ENCODE measurements at places on chromosomes 5 and 9.

DNA sequence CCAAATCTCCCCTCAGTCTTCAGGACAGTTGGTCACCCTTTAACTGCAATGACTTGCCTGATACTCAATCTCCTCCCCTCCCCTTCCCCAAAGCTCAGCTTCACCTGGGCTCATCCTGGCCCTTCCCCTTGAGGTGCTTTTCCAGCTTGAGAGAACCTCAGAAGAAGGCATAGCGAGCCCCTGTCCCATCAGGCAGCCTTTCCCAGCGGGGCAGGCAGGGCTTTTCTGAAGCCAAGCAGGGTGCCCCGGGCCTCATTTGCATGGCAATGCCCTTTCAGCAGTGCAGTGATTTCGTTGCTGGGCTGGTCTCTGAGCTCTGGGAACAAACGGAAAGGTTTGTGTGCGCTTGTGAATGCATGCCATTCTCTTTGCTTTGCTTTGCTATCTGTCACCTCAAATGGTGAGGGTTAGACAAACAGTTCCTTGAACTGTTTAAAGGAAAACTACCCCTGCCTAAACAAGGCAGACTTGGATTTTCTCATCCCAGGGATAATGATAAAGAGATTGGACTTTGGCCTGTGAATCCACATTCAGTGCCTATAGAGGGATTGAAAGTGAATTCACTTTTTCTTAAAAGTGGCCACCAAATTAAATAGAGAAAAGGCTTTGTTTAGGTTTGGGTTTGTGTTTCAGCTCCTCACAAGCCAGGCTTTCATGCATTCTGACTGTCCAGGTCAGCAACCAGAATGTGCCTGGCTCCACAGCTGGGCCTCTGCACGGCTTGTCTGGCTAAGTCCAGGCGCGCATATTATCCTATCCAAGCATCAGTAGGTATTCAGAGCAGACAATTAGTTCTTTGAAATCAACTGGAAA, 165.3 kb downstream of the ZNF608 start:
- no peak for DNase-seq

- DNase-seq = no peak
Observed at GRCh38 chr9:121441165-121441564, 58.5 kb downstream of the GGTA1 start.

DNA sequence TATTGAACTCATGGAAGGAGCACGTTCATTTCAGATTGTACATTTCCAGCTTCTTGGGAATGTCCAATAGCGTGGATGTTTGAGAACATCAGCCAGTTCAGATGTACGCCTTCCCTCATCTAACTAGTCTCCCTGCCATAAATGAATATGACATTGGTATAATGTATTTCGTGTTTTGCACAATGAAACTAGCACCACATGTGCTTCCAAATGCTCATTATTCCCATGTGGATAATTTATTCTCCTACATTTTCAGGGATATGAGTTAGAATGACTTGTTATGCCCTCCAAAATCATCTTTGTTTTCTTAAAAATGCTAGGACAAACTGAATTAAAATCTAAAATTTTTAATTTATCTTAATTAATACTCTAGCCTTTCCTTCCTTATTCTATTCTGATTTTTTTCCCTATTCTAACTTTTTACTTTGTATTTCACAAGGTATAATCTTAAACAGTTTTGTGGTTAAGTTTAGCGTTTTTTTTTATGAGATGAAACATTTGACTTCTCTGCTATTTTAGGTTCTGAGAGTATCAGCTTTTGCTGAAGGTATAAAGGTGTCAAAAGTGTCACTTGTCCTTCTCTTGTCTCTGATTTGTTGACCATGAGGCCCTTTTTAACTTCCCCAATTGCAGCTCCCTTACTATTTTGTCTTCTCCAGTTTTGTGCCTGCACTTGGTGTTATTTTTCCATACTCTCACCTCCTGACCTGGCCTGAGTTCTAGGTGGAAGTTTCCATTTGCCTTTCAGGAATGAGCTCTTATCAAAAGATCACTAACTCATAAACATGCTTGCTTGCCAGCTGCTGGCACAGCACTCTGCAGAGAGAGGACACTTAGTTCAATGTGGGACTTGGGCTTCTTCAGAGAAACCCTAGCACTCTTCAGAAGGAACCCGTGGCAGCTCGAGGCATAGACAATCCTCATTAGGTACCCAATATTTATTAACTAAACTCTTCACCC, 106.8 kb downstream of the FRMD3 start:
- no peak for DNase-seq

DNA sequence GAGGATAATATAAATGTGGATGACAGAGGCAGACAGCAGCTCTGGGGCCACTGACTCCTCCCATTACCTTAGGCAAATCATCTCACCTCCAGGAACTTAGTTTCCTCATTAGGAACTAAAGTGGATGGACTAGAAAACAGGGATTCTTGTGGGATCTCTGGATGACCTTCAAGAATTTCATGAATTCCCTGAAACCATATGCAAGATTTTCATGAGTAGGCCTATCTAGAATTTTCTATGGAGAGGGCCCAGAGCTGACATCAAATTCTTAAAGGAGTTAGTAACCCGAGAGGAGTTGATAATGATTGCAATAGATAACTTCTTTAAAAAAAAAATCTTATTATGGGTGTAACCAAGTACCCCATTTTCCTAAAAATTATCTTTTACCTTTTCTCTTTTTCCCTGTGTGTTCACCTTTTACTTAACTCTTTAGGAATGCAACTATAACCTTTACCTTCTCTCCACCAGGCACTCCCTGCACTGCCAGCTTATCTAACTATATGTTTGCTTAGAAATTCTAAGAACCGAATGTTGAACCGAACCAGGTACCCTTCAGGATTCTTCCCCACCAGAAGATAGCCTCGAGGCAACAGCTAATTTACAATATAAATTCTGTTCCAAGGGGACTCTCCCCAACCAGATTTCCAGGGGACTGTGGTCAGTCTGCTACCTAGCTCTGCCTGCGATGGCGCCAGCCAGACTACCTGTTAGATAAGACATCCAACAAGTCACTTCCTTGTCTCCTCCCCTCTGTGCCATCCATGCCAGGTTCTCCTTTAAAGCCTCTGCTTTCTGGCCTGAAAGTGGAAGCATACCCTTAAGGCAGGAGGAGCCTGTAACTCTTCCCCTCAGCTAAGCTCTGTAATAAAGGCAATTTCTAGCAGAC, 86.0 kb downstream of the GCNT4 start:
- DNase-seq = no peak

DNA sequence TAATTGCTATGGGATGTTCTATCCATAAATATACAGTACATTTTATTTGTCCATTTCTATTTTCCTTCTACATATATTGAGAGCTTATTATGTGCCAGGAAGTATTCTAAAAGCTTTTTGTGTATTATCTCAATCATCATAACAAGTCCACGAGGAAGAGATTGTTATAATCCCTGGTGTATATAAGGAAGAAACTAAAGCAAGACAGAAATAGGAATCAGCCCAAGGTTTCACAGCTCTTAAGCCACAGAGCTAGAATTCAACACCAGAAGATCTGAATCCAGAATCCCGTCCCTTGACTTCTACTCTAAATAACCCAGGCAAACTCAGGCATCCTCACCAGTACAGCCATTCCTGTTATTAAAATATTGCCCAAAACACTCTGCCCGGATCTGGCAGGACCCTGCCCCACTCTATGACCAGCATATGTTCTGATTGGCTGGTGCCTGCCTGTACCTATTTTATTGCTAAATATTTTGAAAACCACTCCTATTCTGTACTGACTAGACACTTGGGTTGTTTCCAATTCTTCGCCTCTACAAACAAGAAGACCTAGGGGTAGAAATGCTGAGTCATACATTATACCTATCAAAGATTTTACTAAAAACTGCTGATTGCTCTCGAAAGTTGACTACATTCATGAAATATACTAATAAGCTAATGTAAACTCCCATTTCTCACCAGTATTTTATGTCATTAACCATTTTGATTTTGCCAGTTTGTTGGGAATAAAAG, 297.4 kb downstream of the ENC1 start:
- no peak for DNase-seq

- DNase-seq = no peak
Observed at GRCh38 chr5:2797160-2797559, 45.7 kb upstream of the IRX2 start.

- DNase-seq = no peak
Observed at GRCh38 chr5:140222416-140222815, 47.4 kb downstream of the CYSTM1 start.

DNA sequence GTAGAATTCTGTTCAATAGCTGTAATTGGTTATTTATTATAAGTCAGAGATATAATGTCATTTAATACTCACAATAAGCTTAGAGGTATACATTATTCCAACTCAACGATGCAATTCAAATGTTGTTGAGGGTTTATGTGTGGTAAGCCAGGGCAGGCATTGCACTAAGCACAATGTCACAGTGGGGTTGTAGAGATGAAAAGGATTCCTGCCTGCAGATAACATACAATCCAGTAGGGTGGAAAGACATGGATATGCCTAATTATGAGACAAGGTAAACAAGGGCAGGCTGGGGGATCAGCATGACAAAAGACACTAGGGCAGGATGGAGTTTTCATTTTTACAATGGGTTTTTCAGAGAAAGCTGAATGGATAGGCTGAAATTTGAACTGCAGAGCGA, 98.7 kb upstream of the PALM2AKAP2 start:
- no peak for DNase-seq

GRCh38 chr5:138035605-138036537, 3.0 kb upstream of the FAM13B start:
- peak; percentile 27 for DNase-seq

DNA sequence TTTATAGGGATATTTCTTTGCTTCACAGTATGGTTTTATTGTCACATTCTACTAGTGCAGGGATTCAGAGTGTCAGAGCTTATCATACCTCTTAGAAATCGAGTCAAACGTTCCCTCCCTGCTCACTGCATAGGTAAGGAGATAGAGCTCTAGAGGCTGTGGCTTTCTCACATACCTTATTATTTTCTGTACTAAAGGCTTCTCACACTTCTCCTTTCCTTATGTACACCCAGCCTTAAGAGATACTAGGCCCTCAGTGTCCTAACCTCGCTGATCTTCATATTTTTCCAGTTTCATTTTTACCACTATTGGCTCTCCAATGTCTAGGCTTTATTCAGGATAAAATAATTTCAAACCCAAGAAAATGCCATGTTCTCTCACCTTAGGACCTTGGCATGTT, 297.3 kb upstream of the RIOK2 start:
- no peak for DNase-seq

DNA sequence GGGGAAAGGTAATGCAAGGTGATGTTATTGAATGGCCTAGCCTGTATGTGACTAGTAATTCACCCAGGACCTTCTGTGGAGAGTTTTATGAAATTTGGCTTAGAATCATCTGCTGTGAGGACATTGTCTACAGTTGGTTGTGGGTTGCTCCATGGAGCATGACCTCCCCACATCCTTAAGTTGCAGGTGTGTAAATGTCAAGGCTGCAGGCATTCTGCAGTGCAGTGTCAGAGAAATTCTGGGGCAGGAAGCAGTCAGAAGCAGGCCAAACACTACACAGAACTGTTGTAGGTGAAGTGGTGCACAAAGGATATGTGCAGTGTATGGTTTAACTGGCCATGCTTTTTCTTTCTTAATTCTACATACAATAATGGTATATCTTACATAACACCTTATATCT, 588.3 kb downstream of the EBF1 start:
- DNase-seq = no peak

- no peak for DNase-seq
Observed at GRCh38 chr5:39675676-39676075, 250.9 kb upstream of the DAB2 start.

GRCh38 chr9:97874624-97875023, 21.6 kb downstream of the FOXE1 start:
- no peak for DNase-seq

- DNase-seq = no peak
Observed at GRCh38 chr5:58148254-58148775, 311.6 kb downstream of the PLK2 start.

DNA sequence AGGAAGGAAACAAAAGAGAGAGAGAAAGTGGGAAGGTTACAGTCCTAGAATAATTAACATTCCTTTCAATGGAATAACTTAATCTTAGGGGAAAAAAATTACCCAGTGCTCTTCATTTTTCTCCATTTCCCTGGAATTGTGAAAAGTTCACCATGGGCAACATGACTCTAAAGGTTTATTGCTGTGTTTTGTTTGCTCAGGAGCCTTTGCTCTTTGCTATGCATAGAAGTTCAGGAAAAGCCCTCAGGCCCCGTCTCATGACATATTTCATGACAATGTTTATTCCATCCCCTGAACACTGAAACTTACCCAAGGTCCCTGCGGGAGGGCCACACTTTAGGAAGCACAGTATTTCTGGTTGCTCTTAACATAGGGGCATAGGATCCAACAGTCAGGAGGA, 9.8 kb upstream of the CTSL start:
- DNase-seq = no peak

GRCh38 chr9:110197330-110198187, 10.4 kb downstream of the C9orf152 start:
- no peak for DNase-seq

GRCh38 chr5:117107859-117108258, 533.2 kb upstream of the SEMA6A start:
- DNase-seq = no peak

DNA sequence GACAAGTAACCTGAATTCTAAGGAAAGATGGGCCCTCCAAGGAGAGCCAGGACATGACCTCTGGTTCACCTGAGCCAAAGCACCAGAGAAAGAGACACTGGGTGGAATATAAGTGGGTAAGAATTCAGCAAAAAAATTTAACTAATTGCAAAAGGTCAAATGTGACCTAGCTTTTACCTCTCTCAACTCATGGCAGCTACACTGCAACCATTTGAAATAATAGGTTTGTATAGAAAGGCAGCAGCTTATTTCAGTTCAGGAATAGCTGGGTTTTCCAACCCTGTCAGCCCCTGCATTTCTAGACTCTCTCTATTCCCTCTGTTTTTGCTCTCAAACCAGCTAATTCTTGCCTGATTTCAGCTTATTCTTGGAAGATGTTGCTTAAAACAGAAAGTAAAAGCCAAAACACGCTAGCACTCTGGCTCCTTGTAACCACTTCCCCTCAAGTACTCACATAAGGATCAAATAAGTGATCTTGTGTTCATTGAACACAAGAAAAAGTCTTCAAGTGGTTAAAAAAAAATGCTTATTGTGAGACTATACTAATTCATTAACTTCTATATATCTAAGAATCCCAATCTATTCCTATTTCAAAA, 101.1 kb upstream of the NR4A3 start:
- no peak for DNase-seq

GRCh38 chr9:534886-535285, 306.6 kb upstream of the DMRT1 start:
- no peak for DNase-seq

GRCh38 chr5:97163360-97163764, 19.7 kb downstream of the RIOK2 start:
- no peak for DNase-seq

- no peak for DNase-seq
Observed at GRCh38 chr9:114316605-114317230, 6.2 kb upstream of the ORM1 start.

DNA sequence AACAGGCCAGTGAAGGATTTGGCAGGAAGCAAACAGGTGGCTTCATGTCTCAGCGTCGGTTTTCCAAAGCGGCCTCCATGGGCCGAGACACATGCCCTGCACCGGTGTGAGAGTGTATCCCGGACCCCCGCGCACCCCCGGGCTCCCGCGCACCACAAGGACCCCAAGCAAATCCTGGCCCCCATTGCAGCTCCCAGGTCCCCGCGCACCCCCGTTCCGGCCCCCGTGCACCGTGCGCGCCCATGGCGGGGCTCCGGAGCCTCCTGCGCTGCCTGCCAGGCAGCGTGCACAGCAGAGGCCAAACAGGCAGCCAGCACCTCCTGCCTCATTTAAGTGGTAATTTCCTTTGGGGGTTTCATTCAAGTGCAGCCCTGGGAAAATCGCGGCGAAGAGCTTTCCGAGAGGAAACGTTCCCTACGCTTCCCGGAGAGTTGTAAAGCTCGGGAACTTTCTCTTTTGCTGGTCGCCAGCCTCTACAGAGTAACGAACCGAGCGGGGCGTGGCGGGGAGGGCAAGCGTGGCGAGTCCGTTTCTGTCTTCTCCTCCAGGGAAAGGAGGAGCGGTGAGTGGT, 145.5 kb upstream of the SLC24A2 start:
- DNase-seq = no peak
